Mesendoderm (in vitro differentiated cells): ENCODE measurements at places on chromosomes 16 and 17.

DNA sequence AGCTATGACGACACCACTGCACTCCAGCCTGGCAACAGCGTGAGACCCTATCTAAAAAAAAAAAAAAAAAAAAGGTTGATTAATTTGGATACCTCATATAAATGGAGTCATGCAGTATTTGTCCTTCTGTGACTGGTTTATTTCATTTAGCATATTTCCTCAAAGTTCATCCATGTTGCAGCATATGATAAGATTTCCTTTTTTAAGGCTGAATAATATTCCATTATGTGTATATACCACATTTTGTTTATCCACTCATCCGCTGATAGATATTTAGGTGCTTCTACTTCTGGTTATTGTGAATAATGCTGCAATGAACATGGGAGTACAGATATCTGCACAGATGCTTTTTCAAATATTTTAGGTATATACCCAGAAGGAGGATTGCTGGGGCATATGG is 43.3 kb upstream of the TMC5 start:
- no peaks in the 10 kb centered on the region for H3K27me3 ChIP-seq
- DNase-seq: no peak
- no peak overlapping the region for H3K4me3 ChIP-seq
- no peaks in the 10 kb centered on the region for H3K36me3 ChIP-seq

- no peaks in the 10 kb centered on the region for H3K27me3 ChIP-seq
- peak; percentile 87 for DNase-seq
- no peaks in the 10 kb centered on the region for H3K4me1 ChIP-seq
- no peak overlapping the region for H3K4me3 ChIP-seq
- no peak overlapping the region for H3K27ac ChIP-seq
Observed at GRCh38 chr16:24516900-24517669, 22.3 kb upstream of the RBBP6 start.

- no peak for DNase-seq
- H3K4me3 ChIP-seq: no peak overlapping the region
- no peaks in the 10 kb centered on the region for H3K27me3 ChIP-seq
- no peaks in the 10 kb centered on the region for H3K36me3 ChIP-seq
- peaks cover 4% of the 10 kb centered on the region for H3K4me1 ChIP-seq
Observed at GRCh38 chr16:51405361-51405760, 254.3 kb upstream of the SALL1 start.

DNA sequence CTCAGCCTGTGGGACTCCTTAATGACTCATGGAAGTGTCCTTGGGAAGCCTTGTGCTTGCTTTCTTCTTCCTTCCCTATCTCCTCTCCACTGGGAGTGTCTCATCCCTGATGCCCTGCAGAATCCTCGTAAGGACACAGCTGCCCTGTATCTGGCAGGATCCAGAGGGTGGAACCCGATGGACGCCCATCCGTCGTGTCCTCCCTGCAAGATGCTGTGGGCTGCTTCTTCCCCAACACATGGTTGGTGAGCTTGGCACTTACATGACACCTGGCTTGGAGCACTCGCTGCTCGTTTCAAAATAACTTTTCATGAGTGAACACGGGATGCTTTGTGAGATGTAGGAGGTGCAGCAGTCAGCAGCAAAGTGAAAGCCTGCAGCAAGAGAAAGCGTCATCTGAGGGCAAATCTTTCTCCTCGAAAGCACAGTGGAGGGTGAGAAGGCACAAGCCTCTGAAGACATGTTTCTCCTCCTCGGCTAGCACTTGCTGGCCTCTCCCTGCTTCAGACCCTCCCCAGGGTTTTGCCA is 3.3 kb downstream of the CCL15 start:
- H3K4me1 ChIP-seq: no peaks in the 10 kb centered on the region
- H3K27me3 ChIP-seq: no peaks in the 10 kb centered on the region
- H3K27ac ChIP-seq: no peak overlapping the region
- no peaks in the 10 kb centered on the region for H3K36me3 ChIP-seq

DNA sequence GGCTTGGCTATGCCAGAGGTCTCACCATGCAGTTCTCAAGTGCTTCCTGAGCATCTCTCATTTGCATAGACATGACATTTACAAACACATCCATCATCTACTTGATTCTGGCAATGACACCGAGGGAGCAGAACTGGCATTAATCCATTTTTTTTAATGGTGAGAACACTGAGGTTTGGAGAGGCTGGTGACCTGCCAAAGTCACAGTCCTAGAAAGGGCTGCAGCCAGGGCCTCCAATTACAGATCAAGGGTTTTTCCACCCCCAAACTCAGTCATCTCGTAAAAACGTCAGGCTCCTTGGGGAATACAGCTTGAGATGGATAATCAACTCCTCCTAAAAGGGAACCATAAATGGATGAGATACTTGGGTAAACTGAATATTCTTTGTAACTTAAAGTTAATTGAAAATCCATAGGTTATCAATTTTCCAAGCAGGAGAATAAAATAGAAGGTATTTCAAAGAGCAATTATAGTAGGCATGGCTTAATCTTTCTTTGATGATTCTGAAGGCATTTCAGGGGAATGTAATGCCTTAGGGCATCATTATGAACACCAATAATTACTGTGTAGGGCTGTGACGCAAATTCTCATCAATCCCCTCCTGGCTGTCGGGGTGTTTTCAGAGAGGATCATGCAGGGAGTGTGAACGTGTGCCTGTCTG is 9.4 kb upstream of the MEOX1 start:
- H3K36me3 ChIP-seq: no peaks in the 10 kb centered on the region
- DNase-seq: no peak
- H3K4me1 ChIP-seq: peaks cover 5% of the 10 kb centered on the region
- no peaks in the 10 kb centered on the region for H3K27me3 ChIP-seq
- no peak overlapping the region for H3K27ac ChIP-seq

- no peak overlapping the region for H3K27ac ChIP-seq
- H3K36me3 ChIP-seq: no peaks in the 10 kb centered on the region
- H3K4me1 ChIP-seq: peaks cover 4% of the 10 kb centered on the region
- DNase-seq: no peak
Observed at GRCh38 chr17:29070781-29071180, 27.8 kb downstream of the PIPOX start.

DNA sequence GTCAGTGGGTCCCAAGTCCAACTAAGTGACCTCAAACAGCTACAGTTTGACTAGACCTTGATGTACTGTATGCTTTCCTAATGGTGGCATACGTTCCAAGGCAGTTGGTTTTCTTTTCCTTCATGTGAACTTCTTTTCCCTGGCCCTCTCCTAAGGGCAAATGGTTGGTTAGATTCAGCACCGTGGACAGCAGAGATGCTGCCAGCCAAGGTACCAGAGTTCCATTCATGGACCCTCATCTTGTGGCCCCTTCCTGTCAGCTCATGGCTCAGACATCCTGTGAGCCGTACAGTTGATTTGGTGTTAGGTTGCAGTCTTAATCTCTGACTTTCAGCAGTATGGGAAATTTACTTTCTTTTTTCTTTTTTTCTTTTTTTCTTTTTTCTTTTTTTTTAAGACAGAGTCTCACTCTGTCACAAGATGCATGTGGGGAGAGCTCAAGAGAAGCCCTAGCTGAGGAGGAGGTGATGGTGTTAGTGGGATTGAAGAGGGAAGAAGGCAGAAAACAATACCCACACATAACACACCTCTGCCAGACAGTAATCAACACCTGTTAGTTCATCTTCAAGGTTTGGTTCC is 122.4 kb downstream of the USP31 start:
- peak; percentile 70 for DNase-seq
- H3K4me3 ChIP-seq: no peak overlapping the region
- H3K27ac ChIP-seq: no peak overlapping the region
- H3K4me1 ChIP-seq: no peaks in the 10 kb centered on the region
- no peaks in the 10 kb centered on the region for H3K27me3 ChIP-seq

DNA sequence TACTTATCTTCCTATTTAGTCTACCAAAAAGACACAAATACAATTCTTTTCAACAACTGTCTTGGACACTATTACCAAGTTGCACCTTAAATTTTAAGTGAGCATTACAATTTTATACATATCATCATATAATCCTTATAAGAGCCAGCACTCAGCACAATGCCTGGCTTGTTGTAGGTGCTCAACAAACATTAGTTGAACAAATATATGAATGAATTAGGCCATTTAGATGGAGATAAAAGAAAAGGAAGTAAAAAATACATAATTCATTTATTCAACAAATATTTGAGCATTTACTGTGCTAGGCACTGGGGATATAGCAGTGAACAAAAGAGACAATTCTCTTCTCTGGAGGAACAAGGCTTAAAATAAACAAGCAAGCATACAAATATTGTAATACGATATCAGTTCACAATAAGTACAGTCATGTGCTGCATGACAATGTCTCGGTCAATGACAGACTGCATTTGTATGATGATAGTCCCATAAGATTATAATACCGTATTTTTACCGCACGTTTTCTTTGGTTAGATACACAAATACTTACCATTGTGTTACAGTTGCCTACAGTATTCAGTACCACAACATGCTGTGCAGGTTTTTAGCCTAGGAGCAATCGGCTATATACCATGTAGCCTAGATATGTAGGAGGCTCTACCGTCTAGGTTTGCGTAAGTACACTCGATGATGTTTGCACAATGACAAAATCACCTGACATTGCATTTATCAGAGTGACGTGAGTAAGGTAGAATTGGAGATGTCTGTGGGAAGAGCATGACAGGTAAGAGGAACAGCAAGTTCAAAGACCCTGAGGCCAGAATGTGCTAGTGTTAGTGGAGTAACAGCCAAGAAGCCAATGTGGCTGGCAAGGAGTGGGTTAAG is 86.4 kb upstream of the HS3ST2 start:
- H3K27me3 ChIP-seq: no peaks in the 10 kb centered on the region
- H3K4me1 ChIP-seq: peaks cover 11% of the 10 kb centered on the region
- no peak overlapping the region for H3K4me3 ChIP-seq
- H3K36me3 ChIP-seq: no peaks in the 10 kb centered on the region
- H3K27ac ChIP-seq: peak overlapping the region; percentile 25

DNA sequence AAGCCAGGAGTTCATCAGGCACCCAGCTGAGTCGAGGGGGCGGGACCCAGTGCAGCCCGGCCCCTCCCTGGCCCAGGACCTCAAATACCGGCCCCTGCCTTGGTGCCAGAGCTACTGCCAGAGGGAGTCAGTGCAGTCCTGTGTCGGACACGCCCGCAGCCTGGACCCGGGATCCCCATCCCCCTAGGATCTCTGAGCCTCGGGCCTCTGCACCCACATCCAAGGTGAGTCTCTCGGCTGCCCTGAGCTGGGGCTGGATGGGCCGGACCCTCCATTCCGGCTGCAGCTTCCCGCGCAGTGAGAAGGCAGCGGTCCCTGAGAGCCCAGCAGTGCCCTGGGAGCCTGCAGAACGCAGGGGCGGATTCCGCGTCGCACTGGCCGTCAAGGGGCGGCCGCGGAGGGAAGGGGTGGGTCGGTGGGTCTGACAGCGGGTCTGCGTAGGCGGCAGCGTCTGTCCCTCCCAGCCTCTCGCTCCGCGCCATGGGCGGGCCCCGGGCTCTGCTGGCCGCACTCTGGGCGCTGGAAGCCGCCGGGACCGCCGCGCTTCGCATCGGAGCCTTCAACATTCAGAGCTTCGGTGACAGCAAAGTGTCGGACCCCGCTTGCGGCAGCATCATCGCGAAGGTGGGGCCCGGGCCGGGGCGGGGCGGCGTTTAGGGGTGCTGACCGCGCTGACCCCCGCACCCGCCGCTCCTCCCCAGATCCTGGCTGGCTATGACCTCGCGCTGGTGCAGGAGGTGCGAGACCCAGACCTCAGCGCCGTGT is at the start of gene DNASE1L2:
Gene DNASE1L2 (plus strand): TSS at position 108 of the 765 bp plus-strand sequence. CDS start 373 bp downstream, at position 481.
- peak; percentile 56 for DNase-seq
- H3K27ac ChIP-seq: no peak within 1 kb of the TSS
- H3K4me3 ChIP-seq: no peak within 1 kb of the TSS
- no peaks in the 10 kb centered on the region for H3K36me3 ChIP-seq

DNA sequence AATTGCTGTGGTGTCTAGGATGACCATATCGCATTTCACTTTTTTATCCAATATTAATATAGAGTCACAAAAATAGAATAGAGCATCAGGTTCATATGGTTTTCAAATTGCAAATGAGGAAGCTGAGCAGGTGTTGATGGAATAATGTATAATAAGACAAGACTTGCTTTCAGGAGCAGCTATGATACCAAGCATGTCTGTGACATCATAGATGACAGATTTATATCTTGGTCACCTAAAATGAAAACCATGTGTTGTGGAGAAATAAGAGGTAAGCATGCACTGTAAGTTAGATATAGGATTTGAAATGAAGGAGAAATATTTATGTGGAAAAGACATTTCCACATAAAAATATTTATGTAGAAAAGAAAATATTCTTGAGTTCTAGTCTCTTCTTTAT is 8.6 kb downstream of the MEIOC start:
- no peaks in the 10 kb centered on the region for H3K36me3 ChIP-seq
- no peak for DNase-seq
- H3K4me3 ChIP-seq: no peak overlapping the region
- H3K4me1 ChIP-seq: no peaks in the 10 kb centered on the region
- no peaks in the 10 kb centered on the region for H3K27me3 ChIP-seq
- no peak overlapping the region for H3K27ac ChIP-seq

DNA sequence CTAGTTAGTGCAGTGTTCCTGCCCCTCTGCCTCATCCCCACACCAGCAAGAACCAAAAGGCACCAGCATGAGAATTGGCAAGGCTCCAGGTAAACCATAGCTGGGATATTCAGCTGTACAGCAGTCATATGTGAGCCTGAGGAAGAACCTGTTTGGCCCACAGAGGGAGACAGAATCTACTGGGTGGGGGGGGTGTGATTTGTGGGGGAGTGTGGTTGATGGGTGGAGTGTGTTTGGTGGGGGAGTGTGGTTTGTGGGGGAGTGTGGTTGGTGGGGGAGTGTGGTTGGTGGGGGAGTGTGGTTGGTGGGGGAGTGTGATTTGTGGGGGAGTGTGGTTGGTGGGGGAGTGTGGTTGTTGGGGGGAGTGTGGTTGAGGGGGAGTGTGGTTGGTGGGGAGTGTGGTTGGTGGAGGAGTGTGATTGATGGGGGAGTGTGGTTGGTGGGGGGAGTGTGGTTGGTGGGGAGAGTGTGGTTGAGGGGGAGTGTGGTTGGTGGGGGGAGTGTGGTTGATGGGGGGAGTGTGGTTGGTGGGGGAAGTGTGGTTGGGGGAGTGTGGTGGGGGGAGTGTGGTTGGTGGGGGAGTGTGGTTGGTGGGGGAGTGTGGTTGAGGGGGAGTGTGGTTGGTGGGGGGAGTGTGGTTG is 19.5 kb downstream of the MINK1 start:
- H3K4me1 ChIP-seq: peaks cover 13% of the 10 kb centered on the region
- no peaks in the 10 kb centered on the region for H3K36me3 ChIP-seq

- H3K27ac ChIP-seq: no peak overlapping the region
- no peaks in the 10 kb centered on the region for H3K27me3 ChIP-seq
- H3K4me3 ChIP-seq: no peak overlapping the region
- no peak for DNase-seq
- no peaks in the 10 kb centered on the region for H3K36me3 ChIP-seq
Observed at GRCh38 chr16:87463722-87464690, 28.8 kb downstream of the ZCCHC14 start.

DNA sequence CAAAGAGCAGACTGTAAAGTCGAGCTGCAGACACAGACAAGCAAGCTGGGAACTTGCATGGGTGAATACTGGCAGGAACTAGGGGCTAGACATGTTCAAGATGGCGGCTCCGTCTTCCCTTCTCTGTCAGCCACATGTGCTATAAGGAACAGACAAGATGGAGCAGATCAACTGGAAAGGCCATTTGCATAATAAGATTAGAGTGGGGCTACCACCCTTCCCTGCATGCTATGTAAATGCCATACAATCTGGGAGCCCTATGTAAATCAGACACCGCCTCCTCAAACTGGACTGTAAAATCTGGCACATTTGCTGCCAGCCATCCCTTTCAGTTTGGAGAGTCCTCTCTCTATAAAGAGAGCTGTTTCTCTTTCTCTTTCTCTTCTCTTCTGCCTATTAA is 640.1 kb upstream of the CDH8 start:
- H3K36me3 ChIP-seq: no peaks in the 10 kb centered on the region
- no peak overlapping the region for H3K4me3 ChIP-seq
- DNase-seq: no peak
- no peak overlapping the region for H3K27ac ChIP-seq
- no peaks in the 10 kb centered on the region for H3K4me1 ChIP-seq
- H3K27me3 ChIP-seq: no peaks in the 10 kb centered on the region

GRCh38 chr17:3672571-3672970 is 4.0 kb downstream of the EMC6 start:
- H3K27ac ChIP-seq: no peak overlapping the region
- H3K4me3 ChIP-seq: no peak overlapping the region
- no peaks in the 10 kb centered on the region for H3K27me3 ChIP-seq
